ENCODE measurements at places on chromosomes 5 and 9.

- DNase-seq: no peak
These were observed 148.9 kb downstream of the RXRA start for GRCh38 chr9:134475011-134475790.

DNA sequence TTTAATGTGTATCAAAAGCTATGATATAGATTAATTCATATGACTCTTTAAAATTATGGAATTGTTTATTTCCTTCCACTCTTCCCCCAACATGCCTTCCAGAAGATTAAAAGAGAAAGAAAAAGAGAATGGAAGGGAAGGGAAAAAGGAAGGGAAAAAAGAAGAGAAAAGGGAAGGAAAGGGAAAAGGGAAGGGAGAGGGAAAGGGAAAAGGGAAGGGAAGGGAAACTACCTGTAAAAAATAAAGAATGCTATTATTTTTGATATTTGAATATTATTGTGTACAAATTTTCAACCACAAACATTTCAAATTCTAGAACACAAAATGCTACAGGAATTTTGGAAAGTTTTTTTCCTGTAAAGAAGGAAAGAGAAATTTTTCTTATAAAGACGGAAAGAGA lies 281.7 kb downstream of the SLCO4C1 start:
- DNase-seq: no peak

DNA sequence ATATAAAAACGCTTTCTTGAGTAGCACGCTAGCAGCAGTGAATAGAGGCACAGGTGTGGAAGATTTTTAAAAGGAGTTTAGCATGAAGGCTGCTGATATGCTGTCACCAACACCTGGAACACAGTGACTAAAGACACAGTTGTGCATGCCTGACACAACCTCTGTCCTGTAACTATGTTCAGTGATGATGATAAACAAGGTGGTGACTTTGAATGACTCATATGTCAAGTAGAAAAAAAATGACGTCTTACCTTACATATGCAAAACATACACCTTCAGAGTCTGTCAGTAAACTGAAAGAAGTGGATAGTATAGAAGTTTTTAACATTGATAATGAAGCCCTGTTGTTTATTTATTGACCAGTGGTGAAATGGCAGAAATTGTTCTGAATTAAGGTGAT lies 66.2 kb upstream of the ADCY2 start:
- no peak for DNase-seq

DNA sequence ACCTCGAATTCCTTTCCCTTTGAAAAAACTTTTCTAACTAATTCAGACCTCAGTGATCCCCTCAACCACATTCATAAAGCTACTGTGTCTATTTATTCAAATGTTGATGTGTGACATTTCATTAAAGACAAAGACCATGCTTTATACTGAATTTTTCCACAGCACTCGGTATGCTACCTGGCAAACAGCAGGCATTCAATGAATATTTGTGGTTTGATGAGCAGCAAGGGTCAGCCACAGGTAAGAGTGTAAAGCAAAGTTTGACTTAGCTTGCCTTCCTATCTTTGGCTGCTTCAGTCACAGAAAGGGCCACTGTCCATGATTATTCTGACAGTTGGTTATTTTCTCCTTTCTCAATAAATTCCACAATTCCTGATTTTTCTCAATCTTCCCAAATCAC lies 5.1 kb upstream of the CDC42SE2 start:
- DNase-seq: no peak

DNA sequence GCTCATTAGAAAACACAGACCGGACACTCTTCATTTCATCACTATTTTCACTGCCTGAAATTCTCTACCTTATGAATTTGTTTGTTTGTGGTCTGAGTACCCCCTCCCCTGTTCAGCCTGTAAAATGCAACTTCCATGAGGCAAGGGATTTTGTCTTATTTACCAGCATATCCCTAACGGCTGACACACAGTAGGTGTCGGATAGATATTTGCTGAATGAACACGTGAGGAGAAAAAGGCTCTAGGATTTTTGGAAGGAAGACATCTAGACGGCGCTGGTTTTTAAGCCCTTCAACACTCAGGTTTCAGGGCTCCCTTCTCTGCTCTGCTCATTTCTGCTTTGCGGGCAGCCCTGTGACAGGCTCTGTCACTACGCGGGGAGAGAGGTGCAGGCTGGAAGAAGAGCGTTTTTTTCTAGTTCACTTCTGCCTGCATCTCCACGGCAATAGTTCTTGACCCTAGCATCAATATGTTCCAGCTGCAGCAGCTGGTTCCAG lies 41.0 kb downstream of the KCNMB1 start:
- DNase-seq: no peak

DNA sequence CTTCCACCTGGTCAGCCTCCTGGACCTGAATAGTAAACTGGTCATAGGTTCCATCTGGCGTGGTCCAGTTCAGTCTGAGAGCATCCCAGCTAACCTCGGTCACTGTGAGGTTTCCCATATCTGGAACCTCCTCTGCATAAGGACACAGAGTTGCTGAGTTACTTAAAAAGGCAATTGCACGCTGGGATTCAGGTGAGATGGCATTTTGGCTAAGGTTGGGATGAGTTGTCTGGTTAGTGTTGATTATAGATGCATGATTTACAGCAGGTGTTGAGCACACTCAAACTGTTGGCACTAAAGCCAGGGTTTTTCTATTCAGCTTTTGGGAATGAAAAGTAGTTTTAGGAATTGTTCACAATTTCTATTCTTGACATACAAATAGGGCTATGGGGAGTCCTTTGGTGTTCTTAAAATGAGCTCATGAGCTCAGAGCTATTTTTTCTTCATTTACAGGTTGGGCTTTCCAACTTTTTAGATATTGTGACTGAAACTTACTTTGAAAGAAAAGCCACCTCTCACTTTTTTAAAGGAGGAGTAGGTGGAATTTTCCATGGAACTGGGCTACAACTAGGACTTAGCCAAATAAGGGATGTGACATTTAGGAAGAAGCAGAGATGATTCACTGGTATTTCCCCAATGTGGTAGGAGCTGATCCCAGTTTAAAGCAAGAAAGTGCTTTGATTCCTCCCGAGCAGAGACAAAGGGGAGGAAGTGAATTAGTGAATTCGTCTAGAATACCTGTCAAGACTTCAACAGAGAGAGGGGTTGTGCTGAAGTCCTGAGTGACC lies 54.7 kb downstream of the TNC start:
- DNase-seq: no peak

- DNase-seq: peak; percentile 54
These were observed 578.7 kb upstream of the ZNF462 start for GRCh38 chr9:106284296-106284695.

DNA sequence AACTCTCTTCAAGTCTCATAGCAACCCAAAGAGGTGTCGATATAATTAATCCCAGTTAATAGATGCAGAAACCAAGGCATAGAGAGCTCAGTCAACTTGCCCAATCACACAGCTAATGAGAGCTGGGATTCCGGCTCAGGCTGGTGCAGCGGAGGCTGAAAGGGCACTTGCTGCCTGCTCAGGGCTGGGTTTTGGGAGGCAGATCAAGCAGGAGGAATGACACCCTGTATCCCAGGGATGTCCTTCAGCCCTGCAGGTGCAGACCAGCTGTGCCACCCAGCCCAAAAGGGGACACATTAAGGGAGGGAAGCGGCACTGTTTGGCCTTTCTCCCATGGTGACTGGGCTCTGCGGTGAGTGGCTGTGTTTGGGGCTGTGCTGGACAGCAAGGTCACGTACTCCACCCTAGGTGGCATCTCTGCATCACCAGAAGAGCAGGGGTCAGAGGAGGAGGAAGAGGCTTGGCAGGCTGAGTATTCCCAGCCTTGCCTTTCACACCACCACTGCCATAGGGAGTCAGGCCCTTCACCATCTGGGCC lies 124.1 kb downstream of the MVB12B start:
- DNase-seq: no peak

DNA sequence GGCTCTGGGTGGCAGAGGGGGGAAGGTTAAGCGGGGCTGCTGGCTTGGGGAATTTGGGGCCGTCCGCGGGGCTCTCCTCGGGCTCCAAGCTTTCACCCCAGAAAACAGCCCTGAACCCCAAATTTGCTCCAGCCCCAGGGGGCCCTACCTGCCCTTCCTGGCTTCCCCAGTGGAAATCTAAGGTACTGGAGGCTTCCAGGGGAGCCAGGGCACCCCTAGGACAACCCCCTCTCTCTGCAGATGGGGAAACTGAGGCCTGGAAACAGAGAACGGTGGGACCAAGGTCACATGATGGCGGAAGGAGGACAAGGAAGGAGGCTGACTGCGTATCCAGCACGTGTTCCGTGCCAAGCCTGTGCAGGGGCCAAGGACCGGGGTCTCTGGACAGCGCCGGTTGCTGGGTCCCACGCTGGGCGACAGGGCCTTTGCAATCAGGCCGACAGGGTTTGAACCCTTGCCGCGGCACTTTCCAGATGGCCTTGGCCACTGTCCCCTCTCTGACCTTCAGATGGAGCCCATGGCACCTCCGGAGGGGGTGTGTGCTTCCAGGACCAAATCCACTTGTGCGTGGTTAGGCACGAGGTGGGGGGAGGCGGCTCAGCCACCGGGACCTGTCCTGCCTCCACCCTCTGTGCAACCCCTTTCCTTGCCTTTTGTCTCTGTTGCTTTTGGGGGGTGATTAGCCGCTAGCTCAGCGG lies 183.1 kb downstream of the C9orf50 start:
- no peak for DNase-seq

- DNase-seq: no peak
These were observed 35.1 kb downstream of the NR2F1-AS1 start for GRCh38 chr5:93545872-93546271.

DNA sequence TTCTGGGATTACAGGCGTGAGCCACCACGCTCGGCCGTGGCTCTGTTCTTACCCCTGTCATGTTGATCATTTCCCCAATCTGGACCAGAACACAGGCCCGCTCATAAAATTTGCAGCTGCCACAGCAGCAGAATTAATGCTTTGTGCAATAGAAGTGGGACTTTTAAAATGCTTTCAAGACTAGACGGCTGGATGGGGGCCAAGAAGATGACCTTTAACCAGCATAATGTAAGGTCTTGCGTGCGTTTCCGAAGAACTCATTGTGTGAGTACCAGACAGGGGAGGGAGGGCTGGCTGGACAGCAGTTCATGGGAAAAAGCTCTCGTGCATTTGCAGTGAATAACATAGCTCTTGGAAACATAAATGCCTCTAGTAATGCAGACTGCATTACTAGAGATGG lies 3.5 kb upstream of the WDR38 start:
- no peak for DNase-seq

GRCh38 chr9:75106857-75107256 lies 18.5 kb downstream of the OSTF1 start:
- no peak for DNase-seq

DNA sequence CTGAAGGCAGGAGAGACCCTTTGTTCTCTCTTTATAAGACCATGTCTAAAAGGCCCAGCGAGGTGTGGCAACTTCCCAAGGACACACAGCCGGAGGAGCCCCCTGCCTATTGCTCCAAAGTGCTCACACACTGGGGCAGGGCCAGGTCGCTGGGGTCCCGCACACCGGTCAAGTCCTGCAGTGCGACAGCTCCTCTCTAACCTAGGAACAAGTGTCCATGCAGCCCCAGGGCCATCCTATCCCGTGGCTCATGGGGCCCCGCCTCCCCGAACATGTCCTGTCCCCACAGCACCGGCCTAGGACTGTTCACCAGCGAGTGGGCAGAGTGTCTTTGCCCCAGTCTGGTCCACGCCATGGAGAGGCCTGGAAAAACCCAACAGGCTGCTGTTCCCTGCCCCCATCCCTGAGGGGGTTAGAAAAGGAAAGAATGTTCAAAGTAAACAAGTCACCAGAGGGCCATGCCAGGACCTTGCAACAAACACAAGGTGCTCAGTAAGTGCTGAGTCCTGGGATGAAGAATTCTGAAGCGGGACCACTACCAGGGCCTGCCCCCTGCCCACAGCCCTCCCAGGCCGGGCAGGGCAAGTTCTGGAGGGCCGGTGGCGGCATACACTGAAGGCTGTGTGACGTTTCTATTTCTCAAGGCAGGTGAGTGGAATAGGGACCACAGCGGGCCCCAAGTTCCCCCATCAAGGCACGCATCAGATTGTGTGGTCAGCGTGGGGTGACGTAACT lies 938 bp downstream of the NINJ1 start:
- no peak for DNase-seq

DNA sequence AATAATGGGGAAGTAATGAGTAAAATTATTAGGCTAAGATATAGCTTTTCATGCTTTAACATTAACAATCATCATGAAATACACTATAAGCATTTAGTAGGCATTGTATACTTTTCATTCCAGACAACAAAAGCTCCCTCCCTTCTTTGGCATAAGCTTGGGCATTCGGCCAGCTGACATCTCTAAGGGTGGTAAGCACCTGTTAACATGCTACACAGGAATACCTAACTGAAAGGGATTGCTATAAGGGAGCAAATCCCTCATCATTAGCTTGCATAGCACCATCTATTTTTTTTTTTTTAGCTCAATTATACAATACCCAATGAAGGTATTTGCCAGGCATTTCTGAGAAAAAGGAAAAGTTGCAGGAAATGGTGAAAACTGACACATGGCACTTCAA lies 16.6 kb downstream of the STRBP start:
- no peak for DNase-seq

Measured in HAP-1 (cell line).